ENCODE measurements at places on chromosomes 1 and 21. TPM values are rescaled to one million over a fixed set of nuclear protein-coding genes. Genes with fewer than 3 reads are reported as not detected.

GRCh38 chr1:6100861-6101783 lies 55.4 kb downstream of the KCNAB2 start:
- no peak for DNase-seq

DNA sequence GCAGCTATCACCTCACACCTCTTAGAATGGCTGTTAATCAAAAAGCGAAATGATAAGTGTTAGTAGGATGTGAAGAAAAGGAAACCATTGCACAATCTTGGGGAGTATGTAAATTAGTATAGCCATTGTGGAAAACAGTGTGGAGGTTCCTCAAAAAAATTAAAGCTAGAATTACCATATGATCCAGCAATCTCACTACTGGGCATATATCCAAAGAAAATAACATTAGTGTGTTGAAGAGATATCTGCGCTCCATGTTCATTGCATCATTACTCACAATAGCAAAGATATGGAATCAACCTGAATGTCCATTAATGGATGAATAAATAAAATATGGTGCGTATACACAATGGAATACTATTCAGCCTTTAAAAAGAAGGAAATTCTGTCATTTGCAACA lies 68.9 kb downstream of the SNRPE start:
- DNase-seq, result no peak

DNA sequence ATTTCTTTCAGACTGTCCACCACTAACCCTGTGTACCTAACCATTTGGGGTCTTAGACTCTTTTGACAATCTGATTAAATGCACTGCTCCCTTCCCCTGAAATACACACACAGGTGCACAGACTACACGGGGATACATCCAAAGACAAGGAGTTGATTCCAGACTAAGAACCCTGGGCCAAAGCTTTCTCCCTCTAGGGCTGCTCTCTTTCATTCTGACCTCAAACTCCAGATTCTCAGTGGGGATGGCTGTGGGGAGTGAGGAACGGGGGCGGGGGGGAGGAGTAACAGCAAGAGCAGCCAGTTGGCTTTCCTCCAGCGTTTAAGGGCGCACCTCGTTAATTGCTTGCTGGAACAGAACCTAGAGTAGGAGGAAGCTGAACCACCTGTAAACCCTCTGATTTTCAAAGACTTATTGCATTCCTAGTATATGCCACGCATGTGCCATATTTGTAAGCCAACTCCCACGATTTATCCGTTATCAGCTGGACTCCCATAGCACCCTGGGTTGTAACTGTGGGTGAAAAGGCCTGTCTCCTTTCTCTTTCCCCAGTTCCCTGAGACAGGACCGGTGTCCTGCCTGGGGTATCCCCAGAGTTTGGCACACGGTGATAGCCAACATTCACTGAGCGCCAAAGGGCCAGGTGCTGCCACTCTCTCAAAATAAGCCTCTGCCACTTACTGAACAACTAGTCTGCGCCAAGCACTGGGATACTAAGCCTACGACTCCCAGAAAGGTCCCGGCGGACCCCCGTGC lies 920 bp downstream of the MTHFR start:
- no peak for DNase-seq

DNA sequence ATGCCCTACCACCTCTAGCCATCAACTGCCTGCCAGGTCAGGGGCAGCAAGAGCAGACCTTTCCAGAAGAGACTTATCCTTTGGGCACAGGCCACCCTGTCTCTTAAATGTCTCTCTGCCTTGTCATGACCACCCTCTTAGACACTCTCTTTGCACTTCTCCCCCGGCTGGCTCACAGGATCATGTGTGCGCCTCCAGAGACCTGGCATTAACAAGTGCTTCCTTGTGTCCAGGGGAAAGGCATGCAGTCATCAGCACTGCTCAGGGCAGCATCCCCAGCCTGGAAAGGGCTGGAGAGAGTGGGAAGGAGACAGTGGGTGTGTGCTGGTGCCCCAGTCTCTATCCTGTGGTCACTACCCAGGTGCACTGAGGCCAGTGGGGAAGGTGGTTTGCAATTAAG lies 85.2 kb upstream of the TLR5 start:
- peak; percentile 21 for DNase-seq

DNA sequence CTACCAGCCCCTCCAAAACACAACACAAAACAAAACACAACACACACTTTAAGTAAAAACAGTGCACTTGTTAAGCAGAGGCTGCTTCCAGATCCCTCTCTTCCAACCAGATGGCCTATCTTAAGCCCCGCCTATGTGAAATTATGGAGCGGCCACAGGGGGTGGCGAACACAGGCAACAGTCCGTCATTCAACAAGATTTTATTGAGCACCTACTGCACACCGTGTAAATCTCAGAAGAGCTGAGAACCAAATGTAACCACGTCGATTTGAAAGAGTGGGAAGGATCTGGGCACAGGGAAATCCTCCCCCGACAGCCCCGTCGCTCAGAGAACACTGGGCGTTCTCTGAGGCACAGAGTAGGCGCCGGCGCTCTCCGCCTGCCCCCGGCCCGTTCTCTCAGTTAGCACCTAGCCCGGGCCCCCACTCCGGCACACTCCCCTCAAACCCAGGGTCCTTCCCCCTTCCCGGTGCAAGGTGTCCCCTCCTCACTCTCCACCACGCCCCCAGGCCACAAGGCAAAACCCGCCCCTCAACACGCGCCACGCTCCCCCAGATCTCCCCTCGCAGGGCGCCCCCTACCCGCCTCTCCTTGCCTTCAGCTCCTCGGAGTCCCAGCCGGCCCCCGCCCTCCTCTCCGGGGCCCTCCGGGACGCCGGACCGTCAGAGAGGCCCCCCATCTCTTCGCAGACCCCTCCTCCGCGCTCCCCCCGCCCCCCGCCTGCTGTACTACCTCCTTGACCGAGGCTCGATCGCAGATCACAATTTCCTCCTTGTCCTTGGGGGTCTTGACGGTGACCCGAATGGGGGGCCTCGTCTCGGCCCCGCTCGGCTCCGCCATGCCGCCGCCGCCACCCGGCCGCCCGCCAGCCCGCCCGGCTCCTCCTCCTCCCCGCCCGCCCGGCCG lies 483 bp downstream of the UBQLN4 start:
- DNase-seq, result peak; percentile 72

GRCh38 chr1:42682739-42683531 lies 717 bp downstream of the YBX1 start:
- DNase-seq, result peak; percentile 67

- no peak for DNase-seq
Observed at GRCh38 chr1:5662086-5662743, 330.0 kb downstream of the NPHP4 start.

DNA sequence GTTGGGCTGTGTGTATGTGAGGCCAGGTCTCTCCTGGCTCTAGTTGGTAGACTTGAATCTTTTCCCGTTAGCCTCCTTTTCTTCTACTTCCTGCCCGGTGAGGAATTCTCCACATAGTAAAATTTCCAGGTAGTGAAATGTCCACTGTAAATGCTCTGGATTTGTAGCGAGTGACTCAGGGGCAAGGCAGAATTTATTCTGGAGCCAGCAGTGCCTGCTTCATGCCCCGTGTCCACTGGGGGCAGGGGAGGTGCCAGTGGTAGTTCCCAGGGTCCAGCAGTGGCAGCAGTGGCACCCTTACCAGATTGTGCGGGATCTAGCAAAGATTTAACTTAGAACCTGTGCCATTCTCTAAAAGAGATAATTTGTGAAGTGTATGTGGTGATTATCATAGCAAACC lies 74.5 kb upstream of the USP24 start:
- DNase-seq, result no peak

DNA sequence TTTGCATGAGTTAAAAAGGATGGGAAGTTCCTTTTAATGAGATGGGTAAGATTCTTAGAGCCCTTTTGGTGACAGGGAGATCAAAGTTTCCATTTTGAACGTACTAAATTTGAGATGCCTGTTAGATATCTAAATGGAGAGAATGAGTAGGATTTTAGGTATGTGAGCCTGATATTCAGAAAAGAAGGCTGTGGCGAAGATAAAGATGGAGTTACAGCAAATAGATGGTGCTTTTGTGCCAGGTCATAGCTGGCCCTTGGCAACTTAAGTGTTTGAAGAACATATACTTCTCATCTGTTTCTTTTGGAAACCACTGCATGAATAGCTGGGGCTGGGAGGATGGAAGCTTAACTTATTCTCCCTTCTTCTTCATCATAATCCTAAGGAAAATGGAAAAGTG lies 282.5 kb downstream of the PTBP2 start:
- DNase-seq, result no peak

DNA sequence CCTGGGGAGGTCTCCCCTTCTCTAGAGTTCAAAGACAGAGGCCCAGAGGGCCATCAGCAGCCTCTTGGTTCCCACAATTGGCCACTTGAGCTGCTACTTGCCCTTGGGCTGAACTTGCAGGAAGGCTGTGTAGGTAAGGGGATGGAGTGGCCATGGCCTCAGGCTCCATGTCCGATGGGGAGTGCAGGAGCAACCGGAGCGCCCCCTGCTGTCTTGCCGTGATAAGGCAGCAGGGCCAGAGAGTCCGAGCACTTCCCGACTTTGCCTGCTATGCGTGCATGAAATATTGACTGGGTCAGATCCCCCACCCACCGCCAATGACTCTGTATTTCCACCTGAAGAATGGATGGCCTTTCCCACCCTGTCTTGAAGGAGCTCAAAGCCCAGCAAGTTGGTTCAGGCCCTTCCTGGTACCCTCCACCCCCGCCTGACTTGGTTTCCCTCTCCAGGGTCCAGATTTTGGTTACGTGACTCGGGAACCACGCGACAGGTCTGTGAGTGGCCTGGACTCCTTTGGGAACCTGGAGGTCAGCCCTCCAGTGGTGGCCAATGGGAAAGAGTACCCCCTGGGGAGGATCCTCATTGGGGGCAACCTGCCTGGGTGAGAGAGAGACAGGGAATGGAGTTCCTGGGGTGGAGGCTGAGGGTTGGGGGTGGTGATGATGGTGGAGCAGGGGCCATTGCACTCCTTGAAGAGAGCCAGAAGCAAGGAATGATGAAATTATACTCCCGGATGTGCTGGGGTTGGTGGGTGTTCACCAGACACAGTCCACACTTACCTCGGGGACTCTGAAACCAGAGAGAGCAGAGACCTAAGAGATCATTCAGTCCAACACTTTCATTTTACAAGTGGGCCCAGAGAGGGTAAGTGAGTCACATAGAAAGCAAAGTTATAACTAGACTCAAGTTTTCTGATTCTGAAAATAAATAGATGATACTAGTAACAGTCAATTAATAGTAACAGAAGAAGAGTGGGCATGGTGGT lies 25.6 kb downstream of the PADI3 start:
- peak; percentile 69 for DNase-seq

GRCh38 chr21:14405962-14406361 lies 23.0 kb upstream of the HSPA13 start:
- no peak for DNase-seq

GRCh38 chr1:1021010-1021919 lies 1.3 kb downstream of the AGRN start:
- peak; percentile 33 for DNase-seq

DNA sequence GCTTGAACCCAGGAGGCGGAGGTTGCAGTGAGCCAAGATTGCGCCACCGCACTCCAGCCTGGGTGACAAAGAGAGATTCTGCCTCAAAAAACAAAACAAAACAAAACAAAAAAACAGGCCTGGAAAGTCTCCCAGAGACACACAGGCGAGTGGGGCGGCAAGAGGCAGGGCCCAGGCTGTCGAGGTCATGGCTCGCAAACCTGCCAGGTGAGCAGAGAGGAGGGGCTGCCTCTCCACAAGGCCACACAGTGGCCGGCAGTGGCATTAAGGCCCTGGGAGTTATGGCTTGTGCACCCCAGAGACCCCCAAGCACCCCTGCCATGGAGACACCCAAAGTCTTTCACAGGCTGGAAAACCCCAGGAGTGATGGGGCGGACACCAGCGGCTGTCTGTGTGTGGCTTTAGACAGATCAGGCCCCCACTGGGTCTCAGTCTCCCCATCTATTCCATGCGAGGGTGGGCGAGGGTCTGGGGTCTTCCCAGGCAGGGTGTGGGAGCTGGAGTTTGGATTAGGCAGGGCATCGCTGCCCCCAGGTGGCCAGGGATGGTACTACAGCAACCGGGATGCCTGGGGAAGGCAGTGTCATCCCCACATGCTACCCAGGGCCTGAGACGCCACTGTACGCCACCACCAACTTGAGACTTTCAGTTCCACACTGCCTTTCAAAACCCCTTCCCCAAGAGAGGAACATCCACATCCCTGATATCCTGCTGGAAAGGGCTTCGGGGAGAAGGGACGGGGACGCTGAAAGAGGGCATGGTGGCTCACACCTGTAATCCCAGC lies 7.3 kb upstream of the CTRC start:
- DNase-seq, result peak; percentile 59

DNA sequence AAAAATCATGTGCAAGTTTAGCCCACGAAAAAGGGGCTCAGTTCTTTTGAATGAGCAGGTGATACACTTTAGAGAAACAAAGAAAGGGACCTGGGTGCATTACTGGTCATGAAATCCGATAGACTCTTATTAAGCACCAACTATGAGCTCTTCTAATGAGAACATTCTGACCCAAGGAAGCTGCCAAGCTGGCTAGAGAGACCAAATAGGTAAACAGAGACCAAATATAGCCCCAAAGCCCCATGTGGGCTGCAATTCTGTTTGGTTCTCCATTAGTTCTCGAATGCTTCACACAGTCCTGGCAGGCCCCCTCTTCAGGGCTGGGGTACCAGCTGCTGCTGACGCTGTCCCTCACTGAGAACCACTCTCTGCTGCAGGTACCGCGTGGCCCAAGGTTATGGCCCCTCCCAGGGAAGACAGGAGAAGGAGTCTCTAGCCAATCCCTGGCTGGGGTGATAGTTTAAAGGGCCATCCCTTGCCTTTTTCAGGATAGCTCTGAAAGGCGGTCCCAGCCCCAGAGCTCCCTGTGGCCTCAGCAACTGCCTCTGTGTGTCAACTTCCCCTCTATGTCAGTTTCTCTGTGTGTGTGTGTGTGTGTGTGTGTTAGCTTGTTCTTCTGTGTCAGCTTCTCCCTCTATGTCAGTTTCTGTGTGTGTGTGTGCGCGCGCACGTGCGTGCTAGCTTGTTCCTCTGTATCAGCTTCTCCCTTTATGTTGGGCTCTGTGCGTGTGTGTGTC lies 7.1 kb upstream of the UBXN10 start:
- DNase-seq, result no peak

- DNase-seq, result no peak
Observed at GRCh38 chr1:70994753-70995268, 52.8 kb downstream of the PTGER3 start.

DNA sequence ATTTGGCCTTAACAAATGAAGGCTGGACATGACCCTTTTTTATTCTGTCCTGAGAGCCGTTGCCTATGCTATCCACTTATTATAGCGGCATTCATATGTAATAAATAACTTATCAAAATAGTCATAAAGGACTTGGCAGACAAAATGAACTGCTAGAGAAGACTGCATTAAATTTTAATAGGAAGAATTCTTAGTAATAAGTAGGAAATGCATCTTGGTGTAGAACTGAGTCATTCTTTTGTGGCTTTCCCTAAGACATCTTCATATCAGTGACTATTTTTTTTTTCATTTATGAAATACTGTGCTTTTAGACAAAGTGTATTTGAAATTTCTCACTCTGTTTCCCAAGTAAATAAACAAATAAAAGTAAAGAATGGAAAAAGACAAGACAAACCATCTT lies 45.6 kb downstream of the PBX1 start:
- DNase-seq, result no peak

- DNase-seq, result no peak
Observed at GRCh38 chr1:171254859-171255258, 6.6 kb downstream of the FMO1 start.

- DNase-seq, result peak; percentile 45
Observed at GRCh38 chr1:61842863-61843514, 100.7 kb downstream of the PATJ start.

- no peak for DNase-seq
Observed at GRCh38 chr21:45887120-45887611, 94.4 kb upstream of the COL6A1 start.

Gene CASP9
- 17.1 TPM for total RNA-seq

Gene ATAD3C
- total RNA-seq, result 0.05 TPM

Gene SMYD2
- 56.3 TPM for total RNA-seq

Gene GBP4
- 0.03 TPM for total RNA-seq

Gene FLG2
- not detected for total RNA-seq

Gene LAMB3
- total RNA-seq, result 2.0 TPM

Gene NOC2L
- 123 TPM for total RNA-seq

Gene TNFSF4
- total RNA-seq, result 0.55 TPM

Gene CAMK1G
- total RNA-seq, result not detected

Data from SK-MEL-5 (cell line).